Right renal cortex interstitium (tissue), 3 donors: ENCODE measurements at places on chromosomes 11 and 22. TPM values are rescaled to one million over a fixed set of nuclear protein-coding genes. Genes with fewer than 3 reads are reported as not detected.

- no peak for DNase-seq
Measured at GRCh38 chr22:46350646-46351045, 15.1 kb downstream of the TRMU start.

DNA sequence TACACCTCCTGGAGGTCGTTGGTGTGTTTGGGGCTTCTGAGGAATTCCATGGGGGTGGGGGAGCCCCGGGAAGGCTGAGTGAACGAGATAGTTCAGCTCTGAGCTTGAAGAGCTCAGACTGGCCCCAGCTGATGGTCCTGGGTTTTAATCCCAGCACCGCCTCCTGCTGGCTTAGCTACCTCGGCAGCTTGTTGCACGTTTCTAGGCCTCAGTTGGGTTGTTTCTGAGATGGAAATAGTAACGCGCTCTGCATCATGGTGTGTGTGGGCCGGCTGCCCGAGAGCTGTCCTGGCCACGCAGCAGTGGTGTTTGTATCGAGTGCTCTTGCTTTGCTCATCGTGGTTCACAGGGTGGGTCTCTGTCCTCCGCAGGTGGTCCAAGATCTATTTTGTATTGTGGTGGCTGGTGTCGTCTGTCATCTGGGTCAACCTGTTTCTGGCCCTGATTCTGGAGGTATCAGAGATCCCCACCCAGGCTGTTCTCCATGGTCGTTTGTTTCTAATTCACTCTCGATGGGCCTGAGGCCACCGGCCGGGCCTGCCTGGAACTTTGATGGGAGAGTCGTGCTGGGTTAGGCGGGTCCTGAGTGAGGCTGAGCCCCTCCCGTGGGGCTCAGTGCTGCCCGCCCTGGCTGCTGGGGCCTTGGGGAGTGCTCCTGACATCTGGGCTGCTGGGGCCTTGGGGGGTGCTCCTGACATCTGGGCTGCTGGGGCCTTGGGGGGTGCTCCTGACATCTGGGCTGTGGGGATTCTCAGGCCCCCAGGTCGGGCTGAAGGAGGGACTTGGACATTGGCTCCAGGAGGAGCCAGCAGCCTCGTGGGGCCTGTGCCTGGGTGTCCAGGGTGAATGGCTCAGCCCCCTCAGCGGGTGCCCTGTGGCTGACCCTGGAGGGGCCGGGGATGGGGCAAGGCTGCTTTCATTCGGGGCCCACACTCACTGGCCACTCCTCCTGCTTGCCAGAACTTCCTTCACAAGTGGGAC is 37.7 kb downstream of the TPCN2 start:
- DNase-seq = no peak

- no peak for DNase-seq
Measured at GRCh38 chr22:27153386-27153785, 496.0 kb downstream of the MIAT start.

Gene VSTM5
- polyA plus RNA-seq = 1.2 TPM

GRCh38 chr11:102749101-102749722 is 24.5 kb upstream of the MMP8 start:
- DNase-seq = no peak

DNA sequence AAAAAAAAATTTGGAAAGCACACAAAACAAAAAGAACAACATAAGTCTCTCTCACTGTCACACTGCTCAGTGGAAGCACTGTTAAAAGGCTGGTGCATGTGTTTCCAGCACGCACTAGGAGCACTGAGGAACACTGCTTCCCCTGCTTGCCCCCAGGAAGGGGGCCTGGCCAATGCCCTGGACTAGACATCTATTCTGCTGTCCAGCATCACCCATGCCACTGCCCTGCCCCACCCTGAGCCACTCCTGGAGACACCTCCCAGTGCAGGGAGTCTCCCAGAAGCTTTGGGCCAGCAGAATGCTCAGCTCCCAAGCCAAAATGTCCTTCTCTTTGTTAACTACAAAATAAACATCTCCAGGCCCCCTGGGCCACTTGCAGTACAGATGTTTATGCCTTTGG is 49.7 kb upstream of the EMID1 start:
- no peak for DNase-seq

DNA sequence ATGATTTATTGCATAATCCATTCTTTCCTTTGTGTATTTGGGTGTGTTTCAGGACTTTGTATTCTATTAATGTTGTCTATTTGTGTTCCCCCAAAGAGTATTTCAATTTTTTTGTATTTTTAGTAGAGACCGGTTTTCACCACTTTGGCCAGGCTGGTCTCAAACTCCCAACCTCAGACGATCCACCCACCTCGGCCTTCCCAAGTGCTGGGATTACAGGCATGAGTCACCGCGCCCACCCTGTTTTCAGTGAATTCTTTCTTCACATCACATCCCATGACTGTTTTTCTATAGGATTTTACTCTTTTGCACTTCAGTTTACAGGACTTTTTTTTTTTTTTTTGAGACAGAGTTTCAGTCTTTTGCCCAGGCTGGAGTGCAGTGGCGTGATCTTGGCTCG is 46.3 kb downstream of the RBX1 start:
- DNase-seq = no peak

- DNase-seq = no peak
Measured at GRCh38 chr22:44584256-44584902, 86.3 kb upstream of the RTL6 start.

DNA sequence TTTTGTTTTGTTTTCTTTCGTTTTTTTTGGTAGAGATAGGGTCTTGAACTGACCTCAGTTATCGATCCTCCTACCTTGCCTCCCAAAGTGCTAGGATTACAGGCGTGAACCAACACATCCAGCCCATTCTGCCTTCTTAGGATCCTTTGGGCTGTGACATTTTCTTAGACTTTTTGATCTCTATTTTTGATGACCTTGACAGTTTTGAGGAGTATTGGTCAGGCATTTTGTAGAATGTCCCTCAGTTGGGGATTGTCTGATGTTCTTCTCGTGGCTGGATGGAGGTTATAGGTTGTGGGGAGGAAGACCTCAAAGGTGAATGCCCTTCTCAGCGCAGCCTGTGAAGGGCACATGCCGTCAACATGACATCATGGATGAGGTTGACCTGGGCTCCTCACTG is 19.5 kb upstream of the RAB1B start:
- no peak for DNase-seq

DNA sequence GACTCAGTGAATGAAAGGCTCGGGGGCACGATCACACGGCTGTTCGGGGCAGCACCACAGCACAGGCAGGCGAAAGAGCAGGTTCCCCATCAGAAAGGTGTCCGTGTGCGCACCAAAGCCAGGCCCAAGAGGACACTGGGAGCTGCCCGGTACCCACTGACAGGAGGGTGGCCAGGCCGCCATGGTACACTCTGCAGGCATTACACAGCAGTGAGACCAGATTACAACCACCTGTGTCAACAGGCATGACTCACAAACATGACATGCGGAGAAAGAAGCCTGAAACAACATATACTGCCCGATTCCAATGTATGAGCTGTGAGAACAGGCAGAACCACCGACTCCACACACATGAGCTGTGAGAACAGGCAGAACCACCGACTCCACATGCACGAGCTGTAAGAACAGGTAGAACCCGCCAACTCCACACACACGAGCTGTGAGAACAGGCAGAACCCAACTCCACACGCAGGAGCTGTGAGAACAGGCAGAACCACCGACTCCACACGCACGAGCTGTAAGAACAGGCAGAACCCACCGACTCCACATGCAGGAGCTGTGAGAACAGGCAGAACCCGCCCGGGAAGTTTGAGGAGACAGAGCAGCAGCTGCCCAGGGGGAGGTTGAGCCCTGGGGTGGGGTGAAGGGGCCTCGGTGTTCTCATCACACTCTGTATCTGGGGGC is 32.6 kb downstream of the KIAA0930 start:
- DNase-seq = no peak

DNA sequence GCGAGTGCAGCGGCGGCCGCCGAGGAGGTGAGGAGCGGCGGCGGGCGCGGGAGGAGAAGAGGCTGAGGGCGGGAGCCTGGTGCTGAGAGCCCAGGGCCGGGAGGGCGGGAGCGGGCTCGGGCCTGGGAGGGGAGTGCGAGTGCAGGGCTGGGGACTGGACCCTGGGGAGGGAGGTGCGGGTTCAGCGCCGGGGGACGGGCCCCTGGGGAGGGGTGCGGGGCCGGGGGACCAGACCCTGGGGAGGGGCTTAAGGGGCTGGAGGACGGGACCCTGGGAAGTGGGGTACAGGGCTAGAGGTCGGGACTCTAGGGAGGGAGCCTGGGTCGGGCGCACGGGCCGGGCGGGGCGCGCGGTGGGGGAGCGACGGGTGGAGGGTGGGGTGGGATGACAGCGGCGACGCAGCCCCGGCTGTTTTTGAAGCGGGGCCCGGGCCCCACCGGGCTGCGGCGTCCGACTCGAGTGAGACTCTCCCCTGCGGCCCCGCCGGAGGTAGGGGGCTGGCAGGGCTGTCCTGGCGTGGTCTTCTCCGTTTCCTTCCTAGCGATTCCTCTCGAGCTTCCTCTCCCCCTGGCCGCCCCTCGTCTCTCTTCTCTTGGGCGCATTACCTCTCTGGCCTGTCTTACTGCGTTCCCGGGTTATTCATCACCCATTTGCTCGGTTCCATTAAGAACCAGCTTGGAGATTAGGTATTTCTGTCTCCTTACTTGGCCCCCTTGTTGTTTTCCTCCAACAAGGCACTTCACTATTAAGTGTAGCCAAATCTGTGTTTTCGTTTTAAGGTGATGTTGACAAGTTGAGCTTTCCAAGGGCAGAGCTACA is 754 bp downstream of the NUP50 start:
- DNase-seq = no peak

- DNase-seq = no peak
Measured at GRCh38 chr11:84634309-84634708, 992.8 kb downstream of the DLG2 start.

DNA sequence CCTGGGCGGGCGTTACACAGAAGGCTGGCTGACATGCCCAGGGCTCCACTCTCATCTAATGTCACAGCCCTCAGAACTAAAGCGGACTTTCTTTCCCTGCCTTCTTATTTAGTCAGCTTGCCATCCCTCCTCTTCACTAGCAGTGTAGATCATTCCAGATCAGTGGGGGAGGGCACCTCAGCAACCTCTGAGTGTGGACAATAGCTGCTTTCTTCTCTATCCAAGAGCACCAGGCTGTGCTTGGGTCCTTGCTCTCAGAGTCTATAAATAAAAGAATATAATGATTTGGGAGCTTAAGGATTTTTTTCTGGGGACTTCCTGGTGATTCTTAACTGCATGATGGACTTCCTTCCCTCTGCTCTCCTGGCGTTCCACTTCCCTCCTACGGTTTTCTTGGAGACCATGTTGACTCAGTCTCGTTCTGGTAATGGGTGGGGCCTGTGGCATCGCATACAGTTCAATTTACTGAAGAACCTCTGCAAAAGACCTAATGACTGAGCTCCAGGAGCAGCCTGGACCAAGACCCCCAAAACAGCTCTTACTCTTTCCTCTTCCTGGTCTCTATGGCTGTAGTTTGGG is 2.9 kb upstream of the HMBS start:
- no peak for DNase-seq

Gene C11orf42
- polyA plus RNA-seq = 0.64 TPM

- DNase-seq = no peak
Measured at GRCh38 chr22:36548606-36549005, 19.6 kb upstream of the EIF3D start.

Gene FADD
- 16.3 TPM for polyA plus RNA-seq

DNA sequence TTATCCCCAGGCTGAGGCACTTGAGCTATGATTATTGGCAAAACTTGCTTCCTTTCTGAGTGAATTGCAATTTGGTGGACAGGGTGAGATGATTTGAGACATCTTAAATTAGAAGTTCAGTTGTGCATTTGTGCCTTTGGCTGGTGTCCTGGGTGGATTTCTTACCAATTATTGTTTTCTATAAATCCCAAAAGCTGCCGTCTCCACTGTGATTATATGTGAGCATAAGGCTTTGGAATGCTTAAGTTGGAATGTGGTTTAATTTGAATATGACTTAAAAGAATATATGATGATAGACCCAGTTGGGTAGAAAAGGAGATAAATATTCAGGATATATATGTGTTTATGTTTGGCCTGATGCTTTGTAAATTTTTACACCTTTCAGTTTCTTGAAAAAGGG is 70.0 kb downstream of the EXT2 start:
- no peak for DNase-seq

Gene CD3D
- polyA plus RNA-seq = 0.25 TPM

Gene RGL4
- polyA plus RNA-seq = 1.8 TPM

- DNase-seq = no peak
Measured at GRCh38 chr11:115672999-115673411, 168.8 kb upstream of the CADM1 start.

- no peak for DNase-seq
Measured at GRCh38 chr11:4041731-4042391, 52.7 kb upstream of the RRM1 start.

- DNase-seq = no peak
Measured at GRCh38 chr11:134394311-134394710, 17.7 kb downstream of the B3GAT1 start.

- no peak for DNase-seq
Measured at GRCh38 chr11:70641369-70641768, 243.0 kb downstream of the CTTN start.

GRCh38 chr22:45768490-45768889 is 96.9 kb downstream of the ATXN10 start:
- DNase-seq = no peak

- no peak for DNase-seq
Measured at GRCh38 chr11:117999354-117999993, 13.3 kb downstream of the IL10RA start.

DNA sequence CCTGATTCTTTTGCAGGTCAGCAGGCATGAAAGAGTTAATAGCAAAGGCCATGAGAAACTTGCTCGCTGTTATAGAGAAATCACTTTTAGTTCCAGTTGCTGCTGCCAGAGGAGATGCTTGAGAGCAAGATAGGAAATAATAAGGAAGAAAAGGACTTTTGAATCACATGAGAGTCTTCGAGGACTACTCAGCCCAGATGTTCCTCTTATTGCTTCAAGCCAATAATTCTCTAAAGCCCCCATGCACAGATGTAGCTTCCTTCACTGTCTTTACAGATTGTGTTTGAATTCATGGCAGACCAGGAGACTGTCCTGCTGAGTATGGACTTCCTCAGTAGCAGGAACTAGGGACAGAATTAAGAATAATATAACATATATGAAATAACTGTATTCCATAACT is 50.1 kb upstream of the OLFML1 start:
- no peak for DNase-seq

DNA sequence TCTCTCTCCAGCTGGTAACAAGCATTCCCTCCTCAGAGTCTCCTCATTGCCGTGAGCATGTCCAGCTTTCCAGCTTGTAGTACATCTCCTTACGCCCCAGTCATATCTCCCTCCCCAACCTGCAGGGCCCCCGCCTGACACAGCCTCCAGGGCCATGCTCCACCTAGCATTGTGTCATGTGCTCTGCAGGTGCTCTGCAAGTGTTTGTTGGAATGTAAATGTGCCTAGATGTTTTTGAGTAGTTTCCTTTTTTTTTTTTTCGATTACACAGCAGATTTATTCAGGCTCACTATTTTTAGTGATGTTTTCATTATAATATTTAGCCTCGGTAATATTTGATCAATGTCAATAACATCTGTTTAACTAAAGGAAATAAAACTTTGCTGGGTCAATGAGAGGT is 82.5 kb downstream of the NCAM1 start:
- no peak for DNase-seq

Gene APOL5
- polyA plus RNA-seq = not detected
